ENCODE measurements at places on chromosomes 2 and 18.

- DNase-seq, result no peak
Measured at GRCh38 chr2:159188449-159188848, 98.1 kb downstream of the WDSUB1 start.

- DNase-seq, result peak; percentile 88
Measured at GRCh38 chr2:69013142-69013839, at the start of gene ANTXR1. TSS of gene ANTXR1 (plus strand) at chr2:69013179. CDS start at chr2:69013500, 321 bp downstream.

- DNase-seq, result no peak
Measured at GRCh38 chr2:119337749-119338148, 28.9 kb downstream of the C2orf76 start.

GRCh38 chr2:9074930-9075329 lies 71.4 kb upstream of the MBOAT2 start:
- DNase-seq, result no peak

- no peak for DNase-seq
Measured at GRCh38 chr18:35862119-35862640, 110.3 kb upstream of the RMP24 start.

- no peak for DNase-seq
Measured at GRCh38 chr18:13605477-13605876, 120.9 kb downstream of the FAM210A start.

- peak; percentile 24 for DNase-seq
Measured at GRCh38 chr2:112160283-112161250, 22.4 kb downstream of the FBLN7 start.

GRCh38 chr18:44731530-44732237 lies 51.0 kb downstream of the SETBP1 start:
- DNase-seq, result no peak

GRCh38 chr18:58529714-58530354 lies 99.1 kb downstream of the ALPK2 start:
- no peak for DNase-seq

DNA sequence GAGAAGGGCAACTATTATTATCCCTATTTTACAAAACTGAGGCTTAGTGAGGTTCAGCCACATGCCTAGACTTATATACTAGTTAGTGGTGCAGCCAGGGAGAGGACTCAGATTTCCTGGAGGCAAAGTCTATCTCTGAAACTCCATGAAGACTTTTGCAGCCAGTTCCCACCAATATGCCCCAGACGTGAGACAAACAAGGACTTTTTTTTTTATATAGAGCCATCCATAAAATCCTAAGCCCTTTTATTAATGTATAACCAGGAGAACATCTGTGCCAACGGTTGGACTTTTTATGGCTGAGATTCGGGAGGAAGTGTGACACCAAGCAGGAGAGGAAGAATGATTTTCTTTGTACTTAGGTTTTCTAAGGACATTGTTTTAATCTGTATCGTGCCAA lies 29.9 kb downstream of the LIPG start:
- DNase-seq, result no peak

- DNase-seq, result no peak
Measured at GRCh38 chr2:14587119-14587518, 45.4 kb upstream of the LRATD1 start.

GRCh38 chr2:197628043-197628500 lies 47.3 kb downstream of the RFTN2 start:
- peak; percentile 72 for DNase-seq

- peak; percentile 98 for DNase-seq
Measured at GRCh38 chr2:109435901-109436598, 177.7 kb downstream of the SEPTIN10 start.

- DNase-seq, result no peak
Measured at GRCh38 chr2:34387536-34387935, 788.4 kb upstream of the FAM98A start.

DNA sequence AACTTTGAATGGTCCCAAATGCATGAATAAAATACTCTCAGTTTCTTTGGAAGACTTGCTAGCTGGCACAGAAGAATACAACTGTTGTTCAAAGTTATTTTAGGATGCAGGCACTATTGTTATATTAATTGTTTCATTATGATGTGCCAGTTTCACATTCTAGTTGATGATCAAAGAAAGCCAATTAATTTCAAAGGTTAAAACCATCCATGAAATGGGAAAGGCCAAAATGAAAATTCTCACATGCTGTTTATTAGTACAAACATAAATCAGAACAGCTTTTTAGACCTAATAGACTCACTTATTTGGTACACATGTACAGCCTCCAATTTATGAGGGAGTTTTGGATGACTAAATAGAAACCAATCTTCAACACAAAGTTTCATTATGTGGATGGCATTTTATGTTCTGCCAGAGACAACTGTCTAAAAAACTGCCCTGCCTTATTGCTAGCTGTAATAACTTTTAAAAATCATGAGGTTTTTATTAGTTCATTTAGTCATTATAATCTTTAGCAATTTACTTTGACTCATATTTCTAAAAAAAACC lies 42.2 kb downstream of the RFTN2 start:
- no peak for DNase-seq

- no peak for DNase-seq
Measured at GRCh38 chr2:179936141-179936540, 71.0 kb downstream of the CWC22 start.

- no peak for DNase-seq
Measured at GRCh38 chr2:159996792-159997546, 65.4 kb downstream of the PLA2R1 start.

- no peak for DNase-seq
Measured at GRCh38 chr2:219167997-219168396, 1.8 kb downstream of the SLC23A3 start.

GRCh38 chr2:27431395-27431794 lies 3.0 kb downstream of the NRBP1 start:
- DNase-seq, result no peak

GRCh38 chr2:65071499-65072180 lies 15.4 kb downstream of the CEP68 start:
- no peak for DNase-seq

GRCh38 chr2:202911203-202911511 lies 316 bp downstream of the WDR12 start:
- DNase-seq, result no peak

- no peak for DNase-seq
Measured at GRCh38 chr2:23002234-23002633, 382.7 kb upstream of the KLHL29 start.

GRCh38 chr2:207138627-207139297 lies 27.0 kb downstream of the KLF7 start:
- DNase-seq, result no peak

DNA sequence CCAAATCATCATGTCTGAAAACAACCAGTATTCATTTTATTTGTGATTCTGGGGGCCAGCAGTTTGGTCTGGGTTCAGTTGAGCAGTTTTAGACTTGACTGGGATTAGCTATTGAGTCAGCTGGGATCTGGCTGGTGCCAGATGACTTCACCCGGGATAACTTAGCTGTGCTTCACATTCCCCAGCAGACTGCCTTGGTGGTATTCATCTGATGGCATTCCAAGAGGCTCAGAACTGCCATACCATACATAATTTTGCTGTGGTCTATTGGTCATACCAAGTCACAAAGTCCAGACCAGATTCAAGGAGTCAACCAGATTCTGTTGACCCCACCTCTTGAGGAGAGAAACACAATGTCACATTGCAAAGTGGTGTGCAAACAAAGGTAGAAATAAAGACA lies 7.8 kb upstream of the FSHR start:
- no peak for DNase-seq

GRCh38 chr2:20317690-20318089 lies 33.0 kb downstream of the PUM2 start:
- no peak for DNase-seq

DNA sequence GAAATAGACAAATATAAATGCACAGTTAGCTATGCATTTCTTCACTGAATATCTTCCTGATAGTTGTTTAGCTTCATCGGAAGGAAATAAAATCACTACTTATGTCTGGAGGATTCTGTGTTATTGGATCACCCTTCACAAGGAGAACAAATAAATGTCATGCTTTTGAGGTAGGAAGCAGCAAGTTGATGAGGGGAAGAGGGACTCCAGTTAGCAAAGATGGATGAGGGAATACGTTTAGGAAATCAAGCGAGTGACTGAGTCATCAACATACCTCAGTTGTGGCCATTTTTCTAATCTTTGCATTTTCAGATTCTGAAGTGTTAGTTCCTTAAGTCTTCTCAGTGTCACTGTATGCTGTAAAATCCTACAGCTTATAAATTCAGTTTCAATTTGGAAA lies 456.2 kb downstream of the EPHA4 start:
- DNase-seq, result no peak

GRCh38 chr2:26964446-26965130 lies 5.8 kb upstream of the MAPRE3 start:
- no peak for DNase-seq
